ENCODE measurements at places on chromosomes 4 and X.

GRCh38 chr4:124083711-124084110 lies 628.8 kb downstream of the ANKRD50 start:
- no peak for DNase-seq

DNA sequence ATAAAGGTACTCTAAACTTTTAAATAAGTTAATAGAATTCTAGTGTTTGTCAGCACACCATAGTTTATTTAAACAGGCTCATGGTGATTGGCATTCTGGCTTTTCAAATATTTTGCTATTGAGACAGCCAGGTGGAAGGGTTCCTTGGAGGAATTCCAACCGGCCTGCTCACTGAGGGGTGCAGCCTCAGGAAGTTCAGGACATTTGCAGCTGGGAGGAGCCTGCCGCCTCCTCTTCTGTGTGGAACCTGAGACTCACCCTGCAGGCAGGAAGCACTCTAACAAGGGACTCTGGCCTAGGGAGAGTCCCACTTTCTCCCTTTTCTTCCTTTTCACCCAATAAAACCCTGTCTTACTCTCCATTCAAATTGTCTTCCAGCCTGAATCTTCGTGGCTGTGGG lies 1328.0 kb downstream of the FSTL5 start:
- DNase-seq = no peak

DNA sequence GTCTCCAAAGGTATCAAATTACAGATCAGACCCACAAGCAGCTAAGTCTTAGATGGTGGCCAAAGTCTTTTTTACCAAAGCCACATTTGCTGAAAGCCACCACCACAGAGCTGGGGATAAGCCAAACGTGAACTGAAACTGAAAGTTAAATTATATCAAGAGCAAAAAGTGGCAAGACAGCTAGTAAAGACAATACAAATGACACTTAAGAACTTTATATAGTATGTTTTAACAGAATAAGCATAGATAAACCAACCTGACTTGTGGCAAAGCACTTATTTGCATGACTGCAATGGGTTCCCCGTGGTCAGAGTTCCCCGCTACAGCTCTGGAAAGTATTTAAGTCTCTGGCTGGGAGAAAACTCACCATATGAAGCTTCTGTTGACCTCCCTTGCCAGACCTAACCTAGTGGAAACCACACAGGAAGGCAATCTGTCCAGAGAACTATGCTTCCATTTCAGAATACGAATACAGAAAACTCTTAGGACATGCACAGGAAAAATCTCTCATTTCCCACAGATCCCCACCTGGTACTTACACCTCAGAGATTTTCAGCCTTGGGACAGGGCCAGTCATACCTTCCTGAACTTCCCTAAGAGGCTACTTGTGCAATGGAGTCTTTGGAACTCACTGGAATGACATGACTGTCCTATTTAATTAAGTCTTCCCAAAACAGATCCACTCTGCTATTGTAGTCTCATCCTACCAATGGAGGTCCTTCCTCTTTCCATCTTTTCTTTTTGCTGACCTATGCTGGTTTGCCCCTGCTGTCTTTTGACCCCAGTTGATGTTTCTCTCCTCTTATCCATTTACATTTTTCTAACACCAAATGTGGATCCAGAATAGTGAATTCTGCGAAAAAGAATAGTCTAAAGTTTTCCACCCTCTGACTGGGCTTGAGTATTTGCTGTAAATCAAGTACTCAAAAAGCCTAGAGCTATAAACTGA lies 225.1 kb downstream of the NR3C2 start:
- no peak for DNase-seq

- DNase-seq = no peak
These were observed 89.7 kb upstream of the CBR4 start for GRCh38 chr4:169099771-169100180.

DNA sequence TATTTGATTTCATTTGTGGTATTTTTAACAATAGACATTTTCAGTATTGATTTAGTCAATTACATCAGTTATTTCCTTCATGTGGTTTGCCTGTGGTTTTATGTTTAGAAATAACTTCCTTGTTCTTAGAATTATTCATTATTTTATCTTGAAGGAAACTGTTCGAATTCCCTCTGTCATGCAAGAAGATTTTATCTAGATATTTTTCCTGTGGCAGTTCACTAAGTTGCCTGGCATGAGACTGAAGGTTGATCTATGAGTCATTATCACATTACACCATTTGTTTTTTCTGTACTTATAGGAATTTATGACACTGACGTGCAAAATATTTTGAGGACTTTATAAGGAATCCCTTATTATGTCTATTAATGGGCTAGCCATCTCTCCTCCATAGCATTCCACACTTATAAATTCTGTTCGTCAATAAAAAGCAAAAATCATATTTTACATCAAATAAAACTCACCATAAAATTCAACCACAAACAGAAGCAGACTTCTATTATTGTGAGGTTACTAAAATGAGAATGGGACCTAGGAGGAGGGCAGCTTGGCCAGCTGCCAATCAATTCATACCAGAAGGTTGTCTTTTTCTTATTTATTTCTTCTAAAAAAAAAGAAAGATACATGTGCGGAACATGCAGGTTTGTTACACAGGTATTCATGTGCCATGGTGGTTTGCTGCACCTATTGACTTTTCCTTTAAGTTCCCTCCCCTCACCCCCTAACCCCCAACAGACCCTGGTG lies 179.0 kb downstream of the KCNIP4 start:
- no peak for DNase-seq

GRCh38 chr4:185380320-185380719 lies 15.4 kb downstream of the LRP2BP start:
- DNase-seq = no peak

All from occipital lobe (tissue), 3 donors.